Right lobe of liver (tissue), 6 donors: ENCODE measurements at places on chromosomes 16 and 17.

GRCh38 chr17:28718333-28719020 lies 809 bp upstream of the RAB34 start:
- DNase-seq, result no peak

DNA sequence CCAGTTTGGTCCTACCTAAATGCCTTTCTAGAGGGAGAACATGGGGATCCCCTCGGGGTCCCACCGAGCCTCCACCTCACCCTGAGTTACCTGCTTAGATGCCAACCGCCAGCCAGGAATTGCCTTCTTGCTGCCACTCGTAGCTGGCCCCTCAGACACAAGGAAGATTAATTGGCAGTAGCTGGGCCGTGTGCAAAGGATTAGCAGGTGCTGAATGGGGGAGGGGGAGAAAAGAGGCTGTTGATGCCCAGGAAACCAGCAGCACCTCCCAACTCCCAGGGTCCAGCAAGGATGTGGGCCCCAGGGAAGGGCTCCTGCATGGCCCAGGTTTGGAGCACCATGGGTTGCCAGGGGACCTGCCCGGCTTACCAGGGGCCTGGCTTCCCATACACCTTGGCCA lies at the start of gene CNGB1:
Gene CNGB1 (minus strand): TSS at position 159 of the 400 bp plus-strand sequence. CDS start 3,842 bp downstream, outside the sequence.
- DNase-seq, result no peak

DNA sequence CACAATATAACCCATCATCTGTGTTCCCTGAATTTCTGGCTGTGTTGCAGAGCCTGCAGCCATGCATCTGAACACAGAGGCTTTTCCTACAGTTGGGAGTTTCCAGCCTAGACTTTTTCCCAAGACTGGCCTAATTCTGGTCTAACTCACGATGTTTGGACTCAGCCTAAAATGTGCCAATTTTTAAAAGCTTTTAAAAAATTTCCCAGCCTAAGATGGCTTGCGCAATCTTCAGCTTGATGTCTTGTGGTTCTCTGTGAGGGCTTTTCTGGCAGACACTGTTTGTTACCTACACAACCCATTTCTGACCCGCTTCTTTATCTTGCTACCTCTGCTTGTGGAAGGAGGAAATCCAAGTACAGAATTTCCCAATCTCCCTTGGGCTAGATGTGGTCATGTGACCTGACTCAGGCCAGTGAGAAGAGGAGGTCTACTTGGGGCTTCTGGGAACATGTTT lies 72.7 kb upstream of the GAS7 start:
- DNase-seq, result no peak

DNA sequence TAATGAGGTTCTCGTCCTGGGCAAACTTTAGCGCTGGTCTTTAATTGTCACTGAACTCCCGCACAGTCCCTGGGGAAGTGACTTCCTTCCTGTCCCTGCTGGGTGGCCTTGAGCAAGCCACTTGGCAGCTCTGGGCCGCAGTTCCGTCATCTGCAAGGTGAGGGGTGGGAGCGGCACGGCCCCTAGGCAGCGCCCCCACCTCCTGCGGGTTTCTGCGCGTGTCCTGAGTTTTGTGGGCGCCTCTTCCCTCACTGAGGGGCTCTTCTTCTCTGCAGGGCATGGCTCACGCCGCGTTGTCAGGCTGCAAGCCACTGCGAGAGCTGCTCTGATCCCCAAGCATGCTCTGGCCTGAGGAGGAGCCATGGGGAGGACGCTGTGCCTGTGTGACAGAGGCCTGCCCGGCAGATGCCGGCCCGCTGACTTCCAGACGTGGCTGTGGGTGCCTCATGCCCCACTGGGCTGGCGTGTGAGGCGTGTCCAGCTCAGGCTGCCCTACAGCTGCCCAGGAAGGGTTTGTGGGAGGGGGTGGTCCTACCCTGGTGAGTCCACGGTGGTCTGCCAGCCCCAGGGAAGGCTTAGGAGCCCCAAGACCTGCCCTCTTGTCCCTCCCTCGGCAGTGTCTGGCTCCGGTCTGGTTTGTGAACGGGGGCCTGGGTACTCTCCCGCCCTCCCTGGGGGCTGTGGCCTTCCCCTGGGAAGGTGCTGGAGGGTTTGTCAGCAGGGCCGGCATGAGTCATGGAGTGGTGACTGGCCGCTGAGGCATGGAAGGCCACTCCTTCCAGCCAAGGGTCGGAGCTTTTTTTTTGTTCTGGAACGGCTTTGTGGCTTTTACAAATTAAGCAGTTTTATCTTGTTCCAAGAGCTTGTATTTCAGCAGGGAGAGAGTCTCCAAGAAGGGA lies 182.0 kb downstream of the SEC14L1 start:
- peak; percentile 62 for DNase-seq

DNA sequence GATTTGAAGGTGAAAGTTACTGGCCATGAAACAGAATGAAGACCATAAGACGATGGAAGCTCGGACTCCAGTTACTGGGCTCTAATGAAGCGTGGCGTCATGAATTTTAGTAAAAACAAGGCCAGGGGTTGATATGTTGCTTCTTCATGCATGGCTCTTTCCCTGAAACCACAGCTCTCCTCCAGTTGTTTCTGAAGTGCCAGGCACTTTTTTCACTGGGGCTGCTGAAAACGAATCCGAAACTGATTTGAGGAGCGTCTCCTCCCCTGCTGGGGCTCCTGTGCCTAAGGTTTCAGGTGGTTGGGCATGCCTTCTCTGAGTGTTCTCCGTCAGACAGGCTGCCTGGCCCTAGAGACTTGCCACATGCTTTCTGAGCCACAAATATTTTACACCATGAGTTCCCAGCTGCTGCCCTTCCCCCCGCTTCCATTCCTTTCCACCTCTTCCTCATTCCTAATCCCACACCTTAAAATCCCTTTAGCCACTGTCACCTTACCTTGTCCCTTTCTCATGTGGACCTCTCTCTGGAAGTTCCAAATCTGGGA lies 3.7 kb upstream of the MYL4 start:
- no peak for DNase-seq

- DNase-seq, result no peak
Observed at GRCh38 chr17:69947027-69947759, 127.8 kb upstream of the KCNJ16 start.

DNA sequence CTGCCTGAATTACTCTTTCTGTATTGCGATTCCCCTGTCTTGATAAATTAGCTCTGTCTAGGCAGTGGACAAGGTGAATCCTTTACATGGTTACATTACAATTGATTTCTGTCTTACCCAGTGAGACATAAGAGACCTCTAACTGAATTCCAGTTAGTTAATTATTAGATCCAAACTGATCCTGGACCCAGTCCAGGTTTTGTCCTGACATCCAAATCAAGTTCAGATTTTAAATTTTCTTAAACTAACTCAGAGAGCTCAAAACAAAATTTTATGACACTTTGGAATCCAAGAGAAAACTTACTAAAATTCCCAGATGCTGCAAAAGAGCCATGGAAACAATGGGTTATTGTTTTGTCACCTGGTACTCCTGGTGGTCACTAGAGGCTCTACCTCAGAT lies 2166.6 kb downstream of the TP53TG3F start:
- no peak for DNase-seq

DNA sequence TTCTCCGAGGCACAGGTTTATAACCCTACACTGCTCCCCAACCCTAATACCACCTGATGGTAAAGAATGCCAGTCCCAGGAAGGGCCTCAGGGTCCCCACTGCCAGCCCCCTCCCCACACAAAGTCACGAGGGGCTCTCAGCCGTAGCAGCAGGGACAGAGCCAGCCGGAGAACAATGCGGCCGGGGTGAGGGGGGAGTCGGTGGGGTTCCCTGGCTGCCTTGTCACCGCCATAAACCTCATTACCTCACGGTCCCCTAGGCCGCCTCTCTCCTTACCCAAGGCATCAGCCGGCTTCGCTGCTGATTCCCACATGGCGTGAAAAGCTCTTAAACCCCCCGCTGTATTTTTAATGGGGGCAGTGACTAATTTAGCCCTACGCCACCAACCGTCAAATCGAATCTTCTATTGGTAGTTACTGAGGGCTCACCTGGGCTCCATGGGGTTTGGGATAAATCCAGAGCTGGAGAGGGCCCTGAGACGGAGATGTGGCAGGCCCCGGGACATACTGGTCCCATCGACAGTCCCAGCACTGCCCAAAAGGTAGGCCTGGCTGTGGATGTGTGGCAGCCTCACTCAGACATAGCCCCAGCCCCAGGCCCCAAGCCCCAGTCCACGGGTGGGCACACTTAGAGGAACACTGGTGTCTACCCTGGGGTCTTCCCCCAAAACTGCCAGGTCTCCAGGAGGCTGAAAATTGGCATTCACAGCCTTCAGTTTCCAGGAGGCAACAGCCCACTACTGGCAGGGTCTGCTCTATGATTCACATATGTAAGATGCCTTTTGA lies 115.3 kb downstream of the C16orf78 start:
- DNase-seq, result no peak

GRCh38 chr16:83952940-83953795 lies at the start of gene OSGIN1:
Gene OSGIN1 (plus strand): TSS chr16:83953240. CDS start chr16:83957672, 4,432 bp downstream.
- DNase-seq, result peak; percentile 96

DNA sequence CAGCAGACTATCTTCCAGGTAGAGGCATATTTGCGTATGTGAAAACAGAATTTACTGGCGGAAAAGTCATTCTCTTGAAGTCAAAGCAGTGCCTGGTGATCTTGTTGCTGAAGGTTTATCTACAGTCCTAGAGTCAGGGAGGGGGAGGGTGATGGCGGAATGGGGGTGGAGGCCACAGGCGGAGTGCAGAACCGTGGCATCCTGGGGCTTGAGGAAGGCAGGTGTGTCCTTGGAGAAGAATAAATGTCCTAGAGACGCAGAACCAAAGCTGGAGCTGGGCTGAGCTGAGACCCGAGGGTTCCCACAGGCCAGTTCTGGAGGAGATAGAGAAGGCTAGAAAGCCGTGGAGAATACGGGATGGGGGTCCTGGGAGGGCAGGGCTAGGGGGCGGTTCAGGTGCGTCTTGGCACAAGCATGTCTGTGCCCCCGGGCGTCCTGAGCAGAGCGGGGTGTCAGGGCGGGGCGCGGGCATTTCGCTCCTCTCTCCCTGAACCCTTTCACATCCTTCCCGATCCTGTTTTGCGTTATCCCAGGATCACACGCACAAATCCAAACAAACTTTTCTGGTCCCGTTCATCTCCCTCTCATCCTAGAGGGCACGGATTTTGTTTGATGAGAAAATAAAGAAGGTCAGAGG lies 76.9 kb upstream of the CREBBP start:
- no peak for DNase-seq

DNA sequence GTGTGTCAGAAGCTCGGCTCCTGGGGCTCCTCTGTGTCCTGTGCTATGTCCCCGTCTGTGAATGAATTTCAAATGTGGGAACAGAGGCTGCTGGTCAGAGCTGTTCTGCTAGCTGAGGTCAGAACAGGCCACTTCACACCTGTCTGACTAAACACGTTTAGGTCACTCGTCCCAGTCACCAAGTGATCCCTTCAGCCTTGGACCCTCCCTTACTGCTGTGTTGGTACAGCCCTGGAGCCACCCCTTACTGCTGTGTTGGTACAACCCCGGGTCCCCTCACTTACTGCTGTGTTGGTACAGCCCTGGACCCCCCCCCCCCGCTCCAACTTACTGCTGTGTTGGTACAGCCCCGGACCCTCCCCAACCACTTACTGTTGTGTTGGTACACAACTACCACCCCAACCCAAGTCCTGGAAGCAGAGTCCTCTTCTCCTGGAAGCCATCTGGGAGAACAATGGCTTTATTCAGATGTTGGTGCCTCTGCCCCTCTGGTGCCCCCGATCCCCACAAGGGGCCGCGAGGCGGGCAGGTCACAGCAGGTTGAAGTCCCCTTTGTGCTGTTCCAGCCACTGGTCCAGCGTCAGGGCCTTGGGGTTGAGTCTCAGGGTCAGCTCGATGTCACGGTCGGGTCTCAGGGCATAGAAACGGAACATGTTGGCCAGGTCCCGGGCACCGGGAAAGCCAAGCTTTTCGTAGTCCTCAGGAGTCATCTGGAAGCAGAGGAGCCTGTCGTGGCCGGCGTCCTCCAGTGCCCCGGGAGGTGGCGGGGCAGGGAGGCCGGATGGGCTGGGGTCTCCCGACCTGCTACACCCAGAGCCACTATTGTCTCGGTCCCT lies 13.0 kb downstream of the NMRAL1 start:
- DNase-seq, result no peak

- DNase-seq, result peak; percentile 47
Observed at GRCh38 chr17:83202002-83203000, 122.9 kb downstream of the METRNL start.

DNA sequence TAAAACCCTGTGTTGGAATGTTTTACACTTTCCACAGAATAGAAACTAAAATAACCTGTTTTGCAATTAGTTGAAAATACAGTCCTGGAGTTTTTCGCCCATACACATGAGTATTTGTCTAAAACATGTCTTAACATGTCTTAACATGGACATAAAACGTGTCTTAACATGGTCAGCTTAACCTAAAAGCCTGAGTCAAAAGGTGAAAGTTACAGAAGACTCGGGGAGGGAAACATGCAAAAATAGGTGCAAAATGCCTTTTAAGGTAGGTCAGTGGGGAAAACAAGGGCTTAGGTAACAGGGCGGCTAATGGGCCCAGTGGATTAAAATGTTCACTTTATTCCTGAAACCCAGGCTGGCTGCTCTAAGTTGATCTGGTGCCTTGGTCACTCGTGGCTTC lies 56.1 kb upstream of the RBL2 start:
- no peak for DNase-seq

GRCh38 chr16:1300664-1301476 lies 8.6 kb upstream of the UBE2I start:
- peak; percentile 81 for DNase-seq

DNA sequence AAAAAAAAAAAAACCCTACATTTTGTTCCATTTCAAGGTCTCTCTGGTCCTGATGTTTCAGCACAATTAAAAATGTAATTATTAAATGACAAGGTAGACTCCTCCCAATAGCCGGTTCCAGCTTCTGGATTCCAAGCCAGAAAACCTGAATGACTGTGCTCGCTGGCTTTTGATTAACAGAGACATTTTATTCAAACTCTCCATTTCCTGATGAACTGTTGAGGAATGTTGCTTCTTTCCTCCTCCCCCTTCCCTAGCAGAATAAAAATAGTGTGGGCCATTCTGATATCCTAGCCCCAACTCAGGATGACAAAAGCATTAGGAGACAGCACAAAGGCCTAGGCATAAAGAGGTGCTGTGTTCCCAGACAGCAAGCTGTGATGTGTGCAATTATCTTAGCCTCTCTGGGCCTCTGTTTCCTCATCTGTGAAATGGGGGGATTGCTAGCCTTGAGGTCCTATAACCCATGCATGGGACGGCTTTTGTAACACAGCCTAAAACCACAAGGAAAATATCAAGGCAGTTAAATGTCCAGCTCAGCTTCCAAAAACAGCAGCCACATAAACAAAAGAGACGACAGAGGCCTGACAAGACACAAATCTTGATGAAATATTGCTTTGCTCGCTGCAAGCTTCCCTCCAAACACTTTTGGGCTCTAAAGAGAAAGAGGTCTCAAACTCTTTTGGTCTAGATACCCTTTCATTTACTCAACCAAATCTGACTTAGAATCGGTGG lies 127.2 kb upstream of the RCVRN start:
- DNase-seq, result no peak

GRCh38 chr16:23434380-23434779 lies 18.6 kb downstream of the COG7 start:
- DNase-seq, result no peak

DNA sequence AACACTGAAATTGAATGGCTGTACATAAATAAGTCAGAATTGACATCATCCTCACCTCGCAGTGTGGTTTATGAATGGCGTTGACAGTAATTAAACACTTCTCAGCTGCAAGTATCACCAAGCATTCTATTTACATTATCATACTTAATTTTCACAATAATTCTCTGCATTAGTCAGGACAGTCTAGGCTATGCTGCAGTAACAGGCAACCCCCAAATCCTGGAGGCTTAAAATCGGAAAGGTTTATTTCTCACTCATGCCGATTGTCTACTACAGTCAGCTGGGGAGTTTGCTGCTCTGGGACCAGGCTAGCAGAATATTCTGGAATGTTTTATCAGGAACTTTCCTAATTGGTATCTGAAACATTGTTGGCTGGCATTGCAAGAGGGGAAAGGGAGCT lies 493.2 kb upstream of the ERCC4 start:
- DNase-seq, result no peak

- DNase-seq, result no peak
Observed at GRCh38 chr16:48478393-48478792, 93.2 kb upstream of the SIAH1 start.
